H1 (cell line): ENCODE measurements at places on chromosomes 3 and 15. TPM values are rescaled to one million over a fixed set of nuclear protein-coding genes. Genes with fewer than 3 reads are reported as not detected.
A peak's percentile ranks its signal among the peaks of the same experiment; 100 is the strongest.

ARRDC4 gene
- polyA plus RNA-seq, result 3.5 TPM in 2 replicates

KNG1 gene
- 0.05 TPM in 1 of 2 replicates, not detected in the other for polyA plus RNA-seq

EPHB1 gene
- polyA plus RNA-seq, result 3.5 and 5.4 TPM in 2 replicates

GRCh38 chr15:82810061-82810889 lies 847 bp downstream of the WHAMM start:
- no peak overlapping the region for H3K27ac ChIP-seq
- peak; percentile 69 for DNase-seq
- H3K4me3 ChIP-seq, result peak overlapping the region; percentile 66
- no peaks in the 10 kb centered on the region for H3K36me3 ChIP-seq
- no peaks in the 10 kb centered on the region; the same call in 1 of the 2 replicates for H3K4me1 ChIP-seq

- no peak overlapping the region for H3K27ac ChIP-seq
- no peak overlapping the region for H3K4me3 ChIP-seq
- no peak for DNase-seq
- no peaks in the 10 kb centered on the region for H3K4me1 ChIP-seq
- H3K27me3 ChIP-seq, result no peaks in the 10 kb centered on the region
These were observed 22.2 kb upstream of the IGF1R start for GRCh38 chr15:98626153-98626552.

- no peaks in the 10 kb centered on the region for H3K4me1 ChIP-seq
- no peak overlapping the region for H3K4me3 ChIP-seq
- H3K36me3 ChIP-seq, result no peaks in the 10 kb centered on the region
- H3K27ac ChIP-seq, result no peak overlapping the region
- DNase-seq, result no peak
These were observed 17.0 kb downstream of the PEAK1 start for GRCh38 chr15:77402740-77403379.

CLDN11 gene
- polyA plus RNA-seq, result 4.8 and 8.1 TPM in 2 replicates

RPN1 gene
- 130 and 165 TPM in 2 replicates for polyA plus RNA-seq

DNA sequence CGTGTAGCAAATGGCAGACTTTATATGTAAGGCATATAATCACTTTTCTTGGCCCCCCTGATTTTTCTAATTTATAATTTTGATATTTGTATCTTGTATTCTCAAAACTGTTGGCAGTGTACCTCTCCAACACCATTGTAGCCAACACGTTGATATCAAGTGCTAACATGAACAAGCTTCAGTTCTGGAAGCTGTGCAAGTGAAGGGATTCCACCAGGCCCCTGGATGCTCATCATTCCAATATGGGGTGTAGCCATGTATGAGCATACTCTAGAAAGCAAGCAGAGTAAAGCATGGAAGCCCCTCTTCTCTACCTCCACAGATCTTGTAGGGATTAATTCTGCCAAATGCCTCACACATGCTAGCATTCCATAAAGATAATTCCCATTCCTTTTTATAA lies 211.3 kb downstream of the MYRIP start:
- no peak overlapping the region for H3K4me3 ChIP-seq
- H3K27me3 ChIP-seq, result no peaks in the 10 kb centered on the region
- H3K27ac ChIP-seq, result no peak overlapping the region
- H3K4me1 ChIP-seq, result no peaks in the 10 kb centered on the region
- no peaks in the 10 kb centered on the region for H3K36me3 ChIP-seq
- no peak for DNase-seq

SI gene
- polyA plus RNA-seq, result not detected in 2 replicates

GRCh38 chr3:146180376-146180775 lies 19.4 kb upstream of the PLOD2 start:
- H3K4me1 ChIP-seq, result no peaks in the 10 kb centered on the region
- no peak overlapping the region for H3K27ac ChIP-seq
- no peaks in the 10 kb centered on the region for H3K36me3 ChIP-seq

- no peak for DNase-seq
- H3K27me3 ChIP-seq, result no peaks in the 10 kb centered on the region
These were observed 114.5 kb downstream of the RARB start for GRCh38 chr3:25542492-25543039.

DNA sequence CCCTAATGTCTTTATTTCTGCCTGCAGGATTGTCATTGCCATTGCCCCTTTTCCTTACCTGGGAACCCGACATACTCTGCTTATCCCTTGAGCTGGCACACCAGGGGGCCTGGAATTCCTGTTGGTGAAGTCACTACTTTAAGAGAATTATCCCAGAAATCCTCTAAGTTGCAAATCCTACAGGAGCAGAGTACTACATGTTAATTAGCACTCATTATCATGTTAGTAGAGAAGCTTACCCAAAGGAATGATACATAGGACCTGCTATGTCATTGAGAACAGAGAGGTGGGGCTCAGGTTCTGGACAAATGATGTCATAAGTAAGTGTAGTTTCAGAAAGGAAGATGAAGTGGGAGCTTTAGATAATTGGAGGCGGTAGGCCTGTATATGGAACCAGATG lies 27.4 kb downstream of the SCG5 start:
- no peak overlapping the region for H3K27ac ChIP-seq
- no peak overlapping the region for H3K4me3 ChIP-seq
- H3K36me3 ChIP-seq, result no peaks in the 10 kb centered on the region
- no peaks in the 10 kb centered on the region for H3K27me3 ChIP-seq

GRCh38 chr15:28969511-28970085 lies 83.8 kb downstream of the APBA2 start:
- no peaks in the 10 kb centered on the region for H3K27me3 ChIP-seq
- H3K27ac ChIP-seq, result no peak overlapping the region
- H3K36me3 ChIP-seq, result no peaks in the 10 kb centered on the region
- no peaks in the 10 kb centered on the region for H3K4me1 ChIP-seq
- no peak overlapping the region for H3K4me3 ChIP-seq
- peak; percentile 41 for DNase-seq

CLRN1 gene
- 0.17 and 0.20 TPM in 2 replicates for polyA plus RNA-seq

DNA sequence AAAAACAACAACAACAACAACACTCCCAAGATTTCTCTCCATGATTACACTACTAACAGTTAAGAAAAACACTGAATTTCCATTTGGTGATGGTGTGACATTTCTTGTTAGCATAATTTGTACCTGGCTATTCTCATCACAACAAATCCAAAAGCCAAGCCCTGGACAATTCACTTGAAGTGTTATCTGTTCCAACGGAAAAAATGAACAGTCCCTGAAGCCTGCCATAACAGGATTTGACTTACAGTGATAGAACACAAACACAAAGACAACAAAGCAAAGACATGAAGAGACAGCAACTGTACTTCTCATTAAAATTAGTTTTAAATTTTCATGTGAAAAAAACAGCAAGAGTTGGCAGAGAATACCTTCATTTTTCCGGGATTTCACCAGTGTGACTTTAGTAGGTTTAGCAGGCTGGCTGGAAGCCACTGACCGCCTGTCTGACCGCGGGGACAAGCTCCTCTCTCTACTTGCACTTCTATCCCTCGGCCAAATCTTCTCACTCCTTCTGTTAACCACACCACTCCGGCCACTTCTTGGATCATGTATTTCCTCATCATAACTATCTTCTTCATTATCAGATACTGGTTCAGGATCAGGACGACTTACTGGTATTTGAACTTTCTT lies 56.3 kb downstream of the TJP1 start:
- peaks cover 57% of the 10 kb centered on the region for H3K36me3 ChIP-seq
- no peaks in the 10 kb centered on the region for H3K27me3 ChIP-seq
- DNase-seq, result no peak
- H3K27ac ChIP-seq, result no peak overlapping the region

GRCh38 chr15:101455291-101456025 lies 34.0 kb downstream of the PCSK6 start:
- no peaks in the 10 kb centered on the region for H3K36me3 ChIP-seq
- DNase-seq, result no peak
- no peaks in the 10 kb centered on the region for H3K4me1 ChIP-seq
- no peak overlapping the region for H3K4me3 ChIP-seq
- H3K27me3 ChIP-seq, result no peaks in the 10 kb centered on the region

- no peaks in the 10 kb centered on the region for H3K36me3 ChIP-seq
- H3K27me3 ChIP-seq, result no peaks in the 10 kb centered on the region
- no peak overlapping the region for H3K4me3 ChIP-seq
- H3K27ac ChIP-seq, result no peak overlapping the region
These were observed 56.0 kb downstream of the KBTBD12 start for GRCh38 chr3:127970966-127971592.

SCN11A gene
- polyA plus RNA-seq, result 0.16 and 0.21 TPM in 2 replicates

DPPA2 gene
- polyA plus RNA-seq, result 6.6 and 7.8 TPM in 2 replicates

GRCh38 chr3:181915551-181915950 lies 203.8 kb downstream of the SOX2 start:
- no peak overlapping the region for H3K27ac ChIP-seq
- no peaks in the 10 kb centered on the region for H3K4me1 ChIP-seq
- no peaks in the 10 kb centered on the region for H3K36me3 ChIP-seq

DNA sequence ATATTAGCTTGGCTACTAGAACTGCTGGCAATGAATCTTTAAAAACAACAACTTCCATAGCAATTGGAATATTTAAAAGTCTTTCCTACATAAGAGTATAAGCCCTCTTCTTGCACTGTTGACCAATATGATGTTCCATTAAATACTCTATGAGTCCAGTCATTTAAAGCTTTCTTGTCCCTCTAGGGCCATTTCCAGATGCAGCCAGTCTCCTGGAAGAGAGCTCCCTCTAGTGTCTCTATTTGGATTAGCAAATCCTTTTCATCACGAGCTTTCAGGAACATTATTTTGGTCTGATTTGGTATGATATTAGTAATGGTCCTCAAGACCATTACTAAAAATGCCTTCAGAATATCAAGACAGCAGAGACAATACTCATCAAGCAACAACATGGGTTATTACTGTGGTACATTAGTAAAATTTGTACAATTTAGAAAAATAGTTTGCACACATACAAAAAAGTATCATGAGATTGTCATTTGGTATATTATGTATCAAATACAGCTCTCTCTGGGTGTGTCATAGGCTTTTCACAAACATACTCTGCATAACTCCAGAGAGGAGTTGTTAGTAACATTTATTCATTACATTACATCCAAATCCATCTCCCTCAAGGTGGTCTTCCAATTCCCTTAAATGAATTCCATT lies 101.3 kb downstream of the DPH6 start:
- no peak overlapping the region for H3K4me3 ChIP-seq
- no peaks in the 10 kb centered on the region for H3K27me3 ChIP-seq
- no peak overlapping the region for H3K27ac ChIP-seq
- DNase-seq, result no peak
- no peaks in the 10 kb centered on the region for H3K4me1 ChIP-seq

- no peaks in the 10 kb centered on the region for H3K36me3 ChIP-seq
- no peak overlapping the region for H3K4me3 ChIP-seq
- no peak overlapping the region for H3K27ac ChIP-seq
- no peaks in the 10 kb centered on the region for H3K4me1 ChIP-seq
- no peaks in the 10 kb centered on the region for H3K27me3 ChIP-seq
- DNase-seq, result no peak
These were observed 22.4 kb downstream of the LRRK1 start for GRCh38 chr15:100941536-100941935.

DNA sequence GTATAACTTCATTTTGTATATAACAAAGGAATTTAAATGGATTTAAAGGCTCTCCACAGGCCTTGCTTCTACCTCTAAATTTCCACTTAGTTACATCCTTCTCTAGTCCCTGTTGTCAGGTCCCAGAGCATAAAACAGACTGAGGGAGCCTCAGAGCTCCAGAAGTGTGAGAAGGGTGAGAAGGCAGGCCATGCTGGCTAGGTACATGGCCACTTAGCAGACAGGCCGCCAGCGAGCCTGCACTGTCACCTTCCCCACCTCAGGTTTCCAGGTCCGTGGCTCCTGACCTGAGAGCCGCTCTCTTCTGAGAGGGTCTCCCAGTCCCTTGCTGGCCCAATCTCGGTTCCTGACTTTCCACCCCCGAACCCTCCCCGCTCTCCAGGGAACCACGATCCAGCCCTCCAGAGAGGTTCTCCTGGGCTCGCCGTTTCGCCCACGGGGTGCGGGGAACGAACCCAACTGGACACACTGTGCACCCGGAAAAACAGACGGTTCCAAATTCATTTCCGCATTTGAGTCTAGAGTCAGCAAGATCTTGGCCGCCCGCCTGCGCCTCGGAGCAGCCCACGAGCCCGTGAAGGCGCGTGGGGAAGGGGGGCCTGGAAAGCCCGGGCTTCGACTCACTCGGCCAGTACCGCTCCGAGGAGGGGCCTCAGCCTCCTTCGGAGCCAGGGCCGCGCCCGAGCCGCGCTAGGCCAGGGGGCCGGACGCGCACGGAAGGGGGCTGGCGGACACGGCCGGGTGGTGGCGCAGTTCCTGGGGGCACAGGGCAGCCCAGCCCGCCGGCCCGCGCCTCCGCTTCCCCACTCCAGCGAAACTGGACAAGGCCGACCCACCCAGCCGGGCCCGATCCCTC lies 16.7 kb upstream of the SOX2 start:
- H3K4me3 ChIP-seq, result peak overlapping the region; percentile 67
- H3K36me3 ChIP-seq, result no peaks in the 10 kb centered on the region
- peaks cover 26% of the 10 kb centered on the region for H3K27me3 ChIP-seq
- H3K27ac ChIP-seq, result no peak overlapping the region
- DNase-seq, result no peak

GRCh38 chr3:151971814-151972579 lies 98.6 kb downstream of the SUCNR1 start:
- no peak for DNase-seq
- H3K27ac ChIP-seq, result no peak overlapping the region
- no peaks in the 10 kb centered on the region for H3K36me3 ChIP-seq
- no peaks in the 10 kb centered on the region for H3K27me3 ChIP-seq
- H3K4me3 ChIP-seq, result no peak overlapping the region
- no peaks in the 10 kb centered on the region; the same call in 1 of the 2 replicates for H3K4me1 ChIP-seq

ZMAT3 gene
- polyA plus RNA-seq, result 4.1 and 5.0 TPM in 2 replicates

- peaks cover 9% of the 10 kb centered on the region for H3K27me3 ChIP-seq
- no peaks in the 10 kb centered on the region for H3K4me1 ChIP-seq
- peak within 1 kb of the TSS; percentile 59 for H3K4me3 ChIP-seq
- no peak within 1 kb of the TSS for H3K27ac ChIP-seq
- H3K36me3 ChIP-seq, result no peaks in the 10 kb centered on the region
- peak; percentile 83 for DNase-seq
These were observed at the start of gene SLC35G2 for GRCh38 chr3:136818769-136819391. TSS of gene SLC35G2 (plus strand) at chr3:136819126. CDS start at chr3:136854461, 35,335 bp downstream.

GRCh38 chr15:43370310-43370974 lies 401 bp downstream of the ZSCAN29 start:
- peaks cover 35% of the 10 kb centered on the region for H3K36me3 ChIP-seq
- DNase-seq, result no peak
- peaks cover 2% of the 10 kb centered on the region; the same call in 1 of the 2 replicates for H3K4me1 ChIP-seq
- peak overlapping the region; percentile 84 for H3K4me3 ChIP-seq
- H3K27ac ChIP-seq, result peak overlapping the region; percentile 33; the same call in 1 of the 2 replicates

DNA sequence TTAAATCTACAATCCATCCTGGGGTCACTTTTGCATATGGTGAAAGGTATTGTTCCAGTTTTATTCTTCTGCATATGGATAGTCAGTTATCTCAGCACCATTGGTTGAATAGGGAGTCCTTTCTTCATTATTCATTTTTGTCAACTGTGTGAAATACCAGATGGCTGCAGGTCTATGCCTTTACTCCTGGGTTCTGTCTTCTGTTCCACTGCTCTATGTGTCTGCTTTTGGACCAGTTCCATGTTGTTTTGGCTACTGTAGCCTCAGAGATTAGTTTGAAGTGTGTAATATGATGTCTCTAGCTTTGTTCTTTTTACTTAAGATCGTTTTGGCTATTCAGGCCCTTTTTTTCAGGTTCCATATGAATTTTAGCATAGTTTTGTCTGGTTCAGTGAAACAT lies 795.8 kb downstream of the OTOL1 start:
- no peak for DNase-seq
- no peak overlapping the region for H3K4me3 ChIP-seq
- peaks cover 3% of the 10 kb centered on the region for H3K4me1 ChIP-seq
- peaks cover under 1% of the 10 kb centered on the region for H3K27me3 ChIP-seq
- no peaks in the 10 kb centered on the region for H3K36me3 ChIP-seq
- H3K27ac ChIP-seq, result no peak overlapping the region

TMCO5A gene
- polyA plus RNA-seq, result not detected in 2 replicates

- no peaks in the 10 kb centered on the region for H3K4me1 ChIP-seq
- no peak for DNase-seq
- H3K36me3 ChIP-seq, result no peaks in the 10 kb centered on the region
- H3K27ac ChIP-seq, result no peak overlapping the region
These were observed 84.5 kb upstream of the SYNPR start for GRCh38 chr3:63193647-63194046.

CHL1 gene
- 0.03 and 0.05 TPM in 2 replicates for polyA plus RNA-seq

THSD4 gene
- polyA plus RNA-seq, result 2.5 and 3.2 TPM in 2 replicates

- no peak for DNase-seq
- H3K27ac ChIP-seq, result peak overlapping the region; percentile 15; the same call in 1 of the 2 replicates
These were observed 46.6 kb downstream of the LARS2 start for GRCh38 chr3:45434996-45435395.
